ENCODE measurements at places on chromosomes 7 and 10. TPM values are rescaled to one million over a fixed set of nuclear protein-coding genes. Genes with fewer than 3 reads are reported as not detected.

OR2A42 gene
- total RNA-seq, result not detected

ZNF316 gene
- total RNA-seq, result 6.1 TPM

ZNF736 gene
- total RNA-seq, result 10.6 TPM

ZNF503 gene
- 0.83 TPM for total RNA-seq

SEMA4G gene
- 0.56 TPM for total RNA-seq

VSIR gene
- 5.0 TPM for total RNA-seq

AKR1E2 gene
- 2.2 TPM for total RNA-seq

PHKG1 gene
- 0.72 TPM for total RNA-seq

ADIRF gene
- 2.3 TPM for total RNA-seq

Data from IMR-90 (cell line).